Stimulated activated CD4-positive, alpha-beta T cell treated with anti-CD3 and anti-CD28 coated beads, Interleukin-12 subunit alpha, Interleukin-12 subunit beta, amount 100 ng/mL, for 4 hours (primary cell): ENCODE measurements at places on chromosomes 2 and 18.

DNA sequence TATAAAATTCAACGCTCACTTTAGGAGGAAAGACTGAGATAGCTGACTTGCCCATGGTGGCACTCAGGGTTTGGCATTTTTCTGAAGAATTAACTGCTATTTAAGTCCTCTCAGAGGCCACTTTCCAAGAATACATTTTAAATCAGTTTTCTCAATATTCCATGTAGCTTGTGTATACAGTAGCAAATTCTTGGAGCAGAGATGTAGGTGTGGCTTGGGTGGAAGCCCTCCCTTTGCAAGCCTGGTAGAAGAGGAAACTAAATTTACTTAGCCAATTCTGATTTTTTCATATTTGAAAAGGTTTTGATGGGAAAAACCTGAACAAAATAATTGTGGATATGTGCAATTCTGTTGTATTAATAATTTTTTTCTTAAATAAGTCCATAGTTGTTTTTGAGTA lies 14.0 kb upstream of the ITGAV start:
- DNase-seq: no peak

DNA sequence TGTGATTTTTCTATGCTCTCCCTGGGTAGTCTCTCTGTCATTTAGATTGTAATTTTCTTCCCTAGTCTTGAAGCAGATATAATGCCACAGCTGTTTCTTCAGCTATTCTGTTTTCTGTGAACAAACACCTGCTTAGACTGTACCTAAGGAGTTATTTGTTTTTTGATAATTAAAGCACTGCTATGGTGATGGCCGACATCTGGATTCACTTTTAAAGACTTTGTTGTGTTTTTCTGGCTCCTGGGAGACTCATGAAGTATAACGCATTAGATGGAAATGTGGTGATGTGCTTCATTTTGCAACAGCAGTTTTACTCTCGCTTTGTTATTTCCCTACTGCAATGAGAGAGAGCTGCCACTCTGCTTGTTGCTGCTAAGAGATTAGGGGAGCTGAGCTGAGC lies 15.7 kb upstream of the C2orf69 start:
- DNase-seq: no peak

DNA sequence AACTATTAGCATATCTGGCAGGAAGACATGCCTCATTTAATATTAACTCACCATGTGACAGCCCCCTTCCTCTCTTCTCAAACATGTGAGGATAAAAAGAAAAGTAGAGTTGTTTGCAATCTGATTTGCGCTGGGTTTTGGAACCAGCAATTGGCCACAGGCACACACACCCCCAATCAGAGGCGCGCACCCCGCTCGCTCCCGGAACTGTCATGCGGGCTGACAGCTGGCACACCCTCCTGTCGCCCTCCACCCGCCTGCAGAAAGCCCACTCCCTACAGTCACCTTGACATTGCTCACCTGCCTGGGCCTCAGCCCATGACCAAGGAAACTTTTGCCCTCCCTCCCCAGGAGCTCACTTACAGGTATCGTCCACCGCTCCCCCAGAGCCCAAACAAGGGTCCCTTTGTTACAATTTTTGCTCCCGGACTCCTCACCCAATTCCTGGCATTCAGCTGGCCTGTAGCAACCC lies 1.1 kb downstream of the COBLL1 start:
- DNase-seq: no peak

GRCh38 chr2:75480971-75481836 lies 79.5 kb downstream of the EVA1A start:
- DNase-seq: no peak

DNA sequence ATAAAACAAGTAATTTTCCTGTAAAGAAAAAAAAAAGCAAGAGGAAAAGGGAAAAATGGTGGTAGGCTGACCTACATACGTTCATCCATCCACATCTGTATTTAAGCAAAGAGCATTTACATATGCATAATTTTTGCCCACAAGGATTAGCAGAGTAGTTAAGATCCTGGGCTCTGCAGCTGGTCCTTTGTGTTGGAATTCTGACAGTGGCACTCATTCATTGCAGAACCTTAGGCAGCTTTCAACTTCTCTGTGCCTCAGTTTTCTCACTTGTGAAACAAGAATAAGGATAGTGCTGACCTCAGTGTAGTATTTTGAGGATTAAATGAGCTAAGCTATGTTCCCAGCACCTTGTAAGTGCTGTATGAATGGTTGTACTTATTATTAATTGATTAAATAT lies 211.3 kb downstream of the ARL4C start:
- DNase-seq: no peak

DNA sequence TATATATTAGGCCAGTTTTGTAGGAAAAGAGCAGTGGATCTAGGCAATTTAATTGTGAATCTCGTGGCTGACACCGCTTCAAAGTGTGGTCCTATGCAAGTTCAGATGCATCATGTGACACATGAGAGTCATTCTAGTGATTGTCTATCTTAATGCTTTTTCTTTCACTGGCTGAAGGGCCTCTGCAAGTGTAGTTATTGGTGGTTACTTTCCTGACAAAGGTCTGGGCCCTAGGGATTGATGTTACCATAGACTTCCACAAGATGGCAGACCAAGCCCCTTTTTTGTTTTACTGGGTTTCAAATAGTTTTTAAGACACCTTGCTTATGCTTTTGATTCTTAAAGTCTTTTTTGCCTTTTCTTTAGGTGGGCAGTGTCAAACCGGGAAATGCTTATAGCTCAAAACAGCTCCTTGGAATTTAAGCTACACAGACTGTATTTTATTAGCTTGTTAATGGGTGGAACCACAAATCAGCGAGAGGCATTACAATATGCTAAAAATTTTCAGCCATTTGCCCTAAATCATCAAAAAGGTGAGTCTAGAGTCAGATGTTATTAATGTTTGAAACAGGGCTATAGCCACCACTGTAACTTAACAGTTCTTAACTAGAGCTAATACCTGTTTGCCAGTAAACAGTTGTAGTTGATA lies 25.9 kb downstream of the CD8A start:
- DNase-seq: no peak

DNA sequence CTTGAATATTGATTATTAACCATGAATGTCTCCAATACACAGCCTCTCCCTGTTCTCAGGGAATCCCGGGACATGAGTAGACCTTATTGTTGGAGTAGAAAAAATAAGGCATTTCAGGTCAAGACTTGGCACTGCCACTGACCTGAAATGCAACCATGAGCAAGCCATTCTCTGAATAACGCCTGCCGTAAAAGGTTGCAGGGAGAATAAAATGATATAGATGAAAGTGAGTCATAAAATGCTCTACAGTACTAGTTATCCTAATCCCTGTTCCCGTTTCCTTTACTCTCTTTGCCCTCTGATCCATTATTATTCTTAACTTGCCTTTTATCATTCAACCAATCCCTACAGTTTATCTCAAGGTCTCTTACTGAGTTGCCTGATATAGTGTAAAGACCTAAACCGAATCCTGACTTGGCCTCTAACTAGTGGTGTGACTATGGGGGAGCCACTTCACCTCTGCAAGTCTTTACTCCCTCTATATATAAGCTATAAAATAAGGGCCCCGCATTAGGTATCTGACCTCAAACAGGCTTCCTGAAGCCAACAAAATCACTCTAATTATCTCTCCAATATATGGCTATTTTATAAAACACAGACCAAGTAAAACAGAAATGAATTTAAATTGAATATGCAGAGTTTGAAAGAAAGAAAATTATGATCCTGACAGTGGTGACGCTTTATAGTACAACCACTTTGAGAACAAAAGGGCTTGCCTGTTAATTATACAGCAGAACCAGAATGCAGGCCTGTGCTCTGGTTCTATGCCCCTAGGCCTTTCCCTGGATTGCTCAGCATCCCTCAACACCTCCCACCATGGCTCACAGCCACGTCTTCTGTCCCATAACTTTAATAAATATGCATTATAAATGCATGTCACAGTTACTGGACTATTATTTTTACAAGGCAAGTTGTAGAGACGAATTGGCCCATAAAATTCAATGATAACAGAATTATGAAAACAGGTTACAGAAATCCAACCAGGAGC lies 183.1 kb downstream of the STK39 start:
- no peak for DNase-seq

DNA sequence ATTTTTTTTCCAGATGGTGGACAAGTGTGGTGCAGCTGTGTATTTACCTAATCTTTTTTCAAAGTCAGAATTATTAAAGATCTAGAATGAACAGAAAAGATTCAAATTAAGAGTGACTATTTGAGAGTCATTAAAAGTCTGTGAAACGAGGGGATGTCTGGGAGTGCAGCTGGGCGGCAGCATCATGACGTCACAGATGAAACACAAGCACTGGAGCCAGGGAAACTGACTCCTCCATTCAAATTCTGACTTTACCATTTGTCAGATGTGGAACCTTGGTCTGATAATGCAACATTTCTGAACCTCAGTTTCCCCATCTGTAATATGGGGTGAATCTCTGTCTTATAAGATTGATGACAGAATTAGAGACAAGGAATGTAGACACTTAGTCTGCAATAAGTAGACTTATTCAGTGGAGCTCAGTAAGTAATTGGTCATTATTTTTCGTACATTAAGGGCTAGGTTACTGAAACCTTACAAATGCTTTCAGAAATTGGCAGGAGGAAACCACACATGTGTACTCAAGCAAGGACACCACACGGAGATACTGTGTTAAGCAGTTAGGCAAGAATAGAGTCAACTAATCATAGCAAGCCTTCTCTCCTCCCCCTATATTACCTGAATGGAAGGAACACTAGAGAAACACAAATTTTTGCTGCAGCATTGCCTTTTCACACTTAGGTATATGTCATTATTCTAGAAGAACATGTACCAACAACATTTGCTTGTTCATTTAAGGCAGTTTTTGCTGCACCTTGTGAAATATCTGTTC lies 27.8 kb upstream of the CXXC1 start:
- DNase-seq: no peak
